Epithelial cell of umbilical artery (primary cell): ENCODE measurements at places on chromosomes 5 and 9. TPM values are rescaled to one million over a fixed set of nuclear protein-coding genes. Genes with fewer than 3 reads are reported as not detected.

Gene INSL4
- not detected in 2 replicates for total RNA-seq

Gene GKAP1
- 0.65 and 2.1 TPM in 2 replicates for total RNA-seq

Gene CDKN2B-AS1
- total RNA-seq, result 1.1 and 2.3 TPM in 2 replicates

Gene ZFP37
- 0.97 and 2.0 TPM in 2 replicates for total RNA-seq

Gene IFNA2
- not detected in 2 replicates for total RNA-seq

Gene ANXA1
- 543 and 684 TPM in 2 replicates for total RNA-seq
